ENCODE measurements at places on chromosomes 3 and 15.

- DNase-seq = no peak
These were observed 448.6 kb downstream of the EPHB1 start for GRCh38 chr3:135243616-135244015.

- no peak for DNase-seq
These were observed 18.8 kb upstream of the CFAP161 start for GRCh38 chr15:81115054-81115939.

DNA sequence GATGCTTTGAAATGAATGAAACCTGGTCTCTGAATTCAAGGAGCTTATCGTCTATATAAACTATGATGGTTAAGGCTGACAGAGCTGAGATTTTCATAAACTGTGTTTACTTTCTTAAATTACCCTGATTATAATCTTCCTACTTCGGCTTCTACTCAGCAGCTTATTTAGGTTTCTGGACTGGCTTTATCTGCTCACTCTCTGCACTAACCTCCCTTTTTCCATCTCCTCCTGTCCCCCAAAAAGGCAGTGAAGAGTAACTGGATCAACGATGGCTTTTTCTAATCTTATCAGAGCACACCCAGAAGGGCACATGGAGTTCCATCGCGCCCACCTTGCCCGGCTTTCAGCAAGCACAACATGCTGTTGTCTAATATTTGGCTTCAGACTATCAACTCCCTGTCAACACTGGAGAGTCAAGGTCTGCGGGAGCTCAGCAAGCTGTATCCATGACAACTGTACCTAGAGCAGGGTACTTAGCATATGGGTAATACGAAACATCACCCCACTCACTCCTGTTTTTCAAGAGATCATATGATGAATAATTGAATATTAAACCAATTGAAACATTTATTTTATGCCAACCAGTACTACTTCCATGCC lies 417.3 kb downstream of the GABRB3 start:
- DNase-seq = no peak

GRCh38 chr3:171415070-171415469 lies 45.1 kb downstream of the TNIK start:
- DNase-seq = peak; percentile 88

GRCh38 chr3:14938954-14939353 lies 8.4 kb upstream of the NR2C2 start:
- DNase-seq = no peak

DNA sequence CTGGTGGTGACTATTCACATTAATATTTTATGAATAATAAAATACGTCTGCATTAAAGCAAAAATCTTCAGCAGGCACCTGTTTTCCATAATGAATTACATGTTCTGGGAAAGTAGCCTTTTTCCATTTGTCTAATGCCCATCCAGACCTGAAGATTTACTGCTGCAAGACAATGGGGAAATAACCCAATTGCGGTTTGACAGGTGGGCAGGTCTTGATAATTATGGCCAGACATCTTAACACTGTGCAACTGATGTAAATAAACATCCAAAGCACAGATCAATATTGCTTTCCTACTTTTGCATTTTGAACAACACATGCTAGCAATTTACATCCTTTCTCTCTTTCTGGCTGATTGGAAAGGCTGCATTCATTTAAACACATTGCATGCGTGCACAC lies 173.9 kb downstream of the MEIS2 start:
- DNase-seq = no peak

DNA sequence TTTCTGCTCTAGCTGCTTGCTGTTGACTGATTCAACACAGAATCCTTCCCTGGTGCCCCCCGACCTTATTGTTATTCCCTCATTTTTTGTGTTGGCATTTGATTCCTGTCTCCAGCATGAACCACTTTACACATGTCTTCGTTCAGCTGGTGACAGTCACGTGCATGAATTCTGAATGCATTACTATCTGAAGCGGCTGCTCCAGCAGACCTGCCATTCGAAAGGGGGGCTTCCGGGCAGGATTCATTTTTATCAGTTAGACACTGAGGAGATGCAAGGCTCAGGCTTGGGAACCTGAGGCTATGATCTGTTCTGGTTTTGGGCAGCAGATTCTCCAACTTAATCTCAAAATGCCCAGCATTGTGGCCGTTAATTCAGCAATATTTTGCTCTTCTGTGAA lies 336.2 kb downstream of the EPHB1 start:
- no peak for DNase-seq

DNA sequence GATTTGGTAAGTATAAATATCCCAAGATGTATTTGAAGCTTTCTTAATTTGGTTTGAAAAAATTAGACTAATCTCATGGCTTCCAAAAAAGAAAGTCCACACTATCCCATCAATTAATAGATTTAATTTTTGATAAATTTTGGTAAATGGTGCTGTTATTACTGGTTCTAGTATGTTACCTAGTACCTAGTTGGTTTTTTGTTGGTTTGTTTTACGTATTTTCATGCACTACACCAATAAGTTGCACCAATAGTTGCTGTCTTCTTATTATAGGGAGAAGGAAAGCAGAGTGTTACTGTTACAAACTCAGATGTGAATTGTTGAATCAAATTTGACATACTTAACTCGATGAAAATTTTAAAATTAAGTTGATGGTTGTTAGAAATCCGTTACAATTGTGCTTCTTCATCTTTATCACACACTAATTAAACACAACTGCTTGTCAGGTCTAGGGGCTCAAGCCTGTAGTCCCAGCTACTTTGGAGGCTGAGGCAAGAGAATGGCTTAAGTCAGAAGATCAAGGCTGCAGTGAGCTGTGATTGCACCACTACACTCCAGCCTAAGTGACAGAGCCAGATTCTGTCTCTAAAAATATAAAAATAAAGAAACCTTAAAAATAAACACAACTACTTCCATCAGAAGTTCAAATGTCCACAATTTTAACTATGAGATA lies 23.1 kb upstream of the MBNL1 start:
- no peak for DNase-seq

DNA sequence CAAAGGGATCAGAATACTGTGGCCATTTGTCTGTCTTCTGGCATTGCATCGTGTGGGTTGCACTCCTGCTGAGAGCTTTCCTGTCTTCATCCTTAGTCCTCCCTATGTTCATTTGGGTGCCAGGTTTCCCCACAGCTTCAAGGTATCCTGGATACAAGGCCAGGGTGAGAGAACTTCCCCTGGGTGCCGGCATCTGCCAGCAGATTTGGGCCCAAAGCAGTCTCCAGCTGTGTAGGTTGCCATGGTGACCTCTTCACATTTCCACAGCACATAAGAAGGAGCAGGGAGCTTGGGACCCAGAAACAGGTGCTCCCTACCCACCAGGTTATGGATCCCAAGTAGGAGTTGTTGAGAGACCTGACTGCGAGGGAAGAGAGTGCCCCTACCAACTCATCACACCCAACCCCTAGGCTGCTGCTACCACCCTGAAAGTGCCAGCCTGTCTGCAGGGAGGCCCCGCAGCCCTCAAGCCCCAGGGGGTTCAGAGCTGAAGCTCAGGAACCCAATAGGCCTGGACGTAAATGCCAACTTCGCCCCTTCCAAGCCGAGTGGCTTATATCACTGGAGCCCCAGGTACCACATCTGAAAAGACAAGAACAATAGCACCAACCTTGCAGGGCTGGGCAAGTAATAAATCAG lies 19.9 kb downstream of the TTC21A start:
- DNase-seq = no peak

GRCh38 chr15:60656041-60656440 lies 177.1 kb upstream of the ICE2 start:
- no peak for DNase-seq

- no peak for DNase-seq
These were observed 47.0 kb downstream of the SUSD5 start for GRCh38 chr3:33171580-33171979.

DNA sequence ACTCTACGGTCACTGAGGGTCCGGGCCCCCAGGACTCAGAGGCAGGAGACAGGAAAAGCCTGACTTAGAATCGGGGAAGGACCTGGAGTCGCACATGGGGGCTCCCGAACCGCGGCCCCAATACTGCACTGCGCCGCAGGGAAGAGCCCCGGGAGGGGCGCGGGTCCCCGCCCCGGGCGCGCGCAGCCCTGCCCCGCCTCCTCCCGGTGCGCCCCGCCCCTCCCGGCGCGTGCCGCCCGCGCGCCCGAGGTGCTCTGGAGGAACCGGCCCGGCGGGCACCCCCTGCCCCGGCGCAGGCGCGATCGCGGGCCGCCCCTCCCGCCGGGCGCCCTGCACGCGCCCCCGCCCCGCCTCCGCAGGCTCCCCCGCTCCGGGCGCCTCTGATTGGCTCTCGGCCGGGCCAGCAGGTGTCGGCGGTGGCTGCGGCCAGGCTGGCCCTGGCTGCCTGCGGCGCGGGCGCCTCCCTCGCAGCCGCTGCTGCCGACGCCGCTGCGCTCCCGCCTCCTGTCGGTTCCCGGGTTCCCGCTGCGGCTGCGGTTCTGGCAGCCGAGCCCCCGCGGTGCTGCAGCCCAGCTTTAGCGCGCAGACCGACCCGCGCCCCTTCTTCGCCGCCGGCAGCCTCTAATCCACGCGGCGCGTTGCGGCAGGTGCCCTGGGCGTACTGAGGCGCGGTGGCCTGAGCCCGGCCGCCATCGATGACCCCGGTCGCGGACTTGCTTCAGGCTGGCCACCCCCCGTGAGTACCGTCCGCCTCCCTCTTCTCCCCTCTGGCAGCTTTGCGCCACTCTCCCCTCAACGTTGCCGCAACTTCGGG lies at the start of gene MYRIP:
Gene MYRIP (plus strand): TSS at position 429 of the 814 bp plus-strand sequence. CDS start 91,208 bp downstream, outside the sequence.
- no peak for DNase-seq

- no peak for DNase-seq
These were observed 56.1 kb downstream of the AMOTL2 start for GRCh38 chr3:134318166-134318565.

DNA sequence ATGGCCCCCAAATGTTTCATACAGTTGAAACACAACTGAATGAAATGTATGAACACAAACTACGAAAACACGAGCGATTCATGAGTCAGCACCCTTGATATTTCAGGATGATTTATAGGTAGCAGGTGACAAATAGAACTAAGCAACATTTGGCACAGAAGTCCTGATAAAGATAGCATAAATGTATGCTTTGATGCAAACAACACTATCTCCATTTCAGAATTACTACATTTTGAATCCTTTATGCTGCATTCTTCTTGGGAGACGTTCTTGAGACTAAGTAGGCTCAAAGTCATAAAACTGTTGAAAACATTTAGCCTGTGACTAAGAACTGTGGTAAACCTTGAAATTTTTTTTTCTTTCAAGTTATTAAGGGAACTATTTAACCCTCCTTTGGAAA lies 200.3 kb upstream of the ICE2 start:
- peak; percentile 93 for DNase-seq

DNA sequence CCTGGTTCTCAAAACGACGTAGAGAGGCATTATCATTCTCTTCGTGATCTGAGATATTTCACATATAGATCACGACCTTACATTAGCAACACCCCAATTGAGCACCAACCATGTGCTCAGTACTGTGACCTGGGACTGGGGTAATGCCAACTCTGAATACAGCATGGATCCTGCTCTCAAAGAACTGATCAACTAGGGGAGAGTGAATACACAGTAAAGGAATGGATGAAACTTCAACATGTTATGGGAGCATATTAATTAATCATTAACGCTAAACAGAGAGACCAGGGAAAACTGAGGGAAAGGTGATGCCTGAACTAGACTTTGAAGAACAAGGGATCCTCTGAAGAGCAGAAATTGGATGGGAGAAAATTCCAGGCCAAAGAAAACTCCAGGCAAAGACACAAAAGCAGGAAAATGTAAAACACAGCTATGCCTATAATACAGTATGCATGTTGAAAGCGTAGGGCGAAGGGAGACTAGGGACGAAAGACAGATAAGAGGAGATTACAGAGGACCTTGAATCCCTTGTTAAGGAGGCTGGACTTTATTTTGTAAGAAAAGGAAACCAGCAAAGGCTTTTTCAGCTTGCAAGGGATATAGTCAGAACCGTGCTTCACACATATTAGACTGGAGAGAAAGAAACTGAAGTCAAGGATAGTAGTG lies 105.7 kb downstream of the ANO10 start:
- DNase-seq = no peak

- DNase-seq = no peak
These were observed 3.6 kb downstream of the KLF13 start for GRCh38 chr15:31330111-31330785.

- DNase-seq = no peak
These were observed 35.4 kb downstream of the PXYLP1 start for GRCh38 chr3:141266797-141267555.

DNA sequence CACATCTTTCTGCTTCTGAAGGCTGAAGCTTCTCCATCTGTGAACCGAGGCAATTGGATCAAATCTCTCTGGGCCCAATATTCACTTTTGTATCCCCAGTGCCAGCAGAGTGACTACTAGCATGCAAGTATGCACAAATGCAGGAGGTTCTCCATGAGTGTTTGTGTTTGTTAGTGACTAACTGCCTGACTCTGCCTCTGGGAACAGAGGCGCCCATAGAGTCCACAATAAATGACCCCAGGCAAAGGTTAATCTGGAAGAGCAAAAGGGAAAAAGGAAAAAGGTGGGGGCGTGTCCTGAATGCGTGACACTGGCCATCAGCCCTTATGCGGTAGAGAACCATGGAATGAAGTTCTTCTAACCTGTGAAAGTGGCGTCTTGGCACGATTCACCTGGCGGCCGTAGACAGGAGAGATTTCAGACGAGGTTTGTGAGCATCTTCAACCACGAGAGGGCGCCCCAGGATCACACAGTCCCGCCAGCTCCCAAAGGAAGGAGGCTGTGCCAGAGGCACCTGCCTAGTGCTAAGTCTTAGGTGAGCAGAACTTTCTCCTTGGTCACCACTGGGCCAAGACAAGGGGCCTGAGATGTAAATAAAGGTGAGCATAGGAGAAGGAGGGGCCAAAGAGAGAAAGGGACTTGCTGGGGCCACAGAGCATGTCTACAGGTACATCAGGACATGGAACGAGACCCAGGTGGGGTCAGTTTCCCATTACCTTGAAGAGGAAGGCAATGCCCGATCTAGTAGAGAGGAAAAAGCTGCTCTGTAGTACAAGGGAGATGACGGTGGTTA lies 44.2 kb downstream of the RBPMS2 start:
- DNase-seq = peak; percentile 56

DNA sequence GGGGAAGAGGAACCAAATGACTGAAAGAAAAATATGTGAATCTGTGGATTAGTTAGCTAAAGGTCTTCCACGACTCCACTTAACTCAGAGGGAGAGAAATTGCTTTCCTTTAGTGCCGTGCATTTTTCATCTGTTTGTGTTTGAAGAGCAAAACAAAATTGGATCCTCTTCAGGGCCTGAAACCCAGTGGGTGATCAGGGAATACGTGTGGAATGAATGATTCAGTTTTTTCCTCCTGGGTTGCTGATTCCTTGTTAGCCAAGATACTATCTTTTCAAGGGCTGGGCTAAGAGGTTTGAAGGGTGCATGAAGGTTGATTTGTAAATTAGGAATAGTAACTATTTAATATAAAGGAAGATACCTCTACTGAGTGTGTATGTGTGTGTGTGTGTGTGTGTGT lies 61.0 kb downstream of the TPRG1 start:
- no peak for DNase-seq

- no peak for DNase-seq
These were observed 53.0 kb upstream of the GSK3B start for GRCh38 chr3:120147072-120147871.

- peak; percentile 94 for DNase-seq
These were observed 59.8 kb downstream of the TMED3 start for GRCh38 chr15:79370716-79371115.

GRCh38 chr3:129708328-129708861 lies 101.9 kb upstream of the PLXND1 start:
- DNase-seq = no peak

GRCh38 chr15:88872106-88872505 lies 23.2 kb downstream of the HAPLN3 start:
- no peak for DNase-seq

GRCh38 chr15:37873336-37873735 lies 61.1 kb upstream of the TMCO5A start:
- DNase-seq = peak; percentile 29

- no peak for DNase-seq
These were observed 6.2 kb upstream of the NEDD4 start for GRCh38 chr15:55999658-56000057.

- peak; percentile 60 for DNase-seq
These were observed 252.7 kb downstream of the EPHA3 start for GRCh38 chr3:89360156-89360555.
